Natural killer cell (primary cell): ENCODE measurements at places on chromosomes 13 and 19.

DNA sequence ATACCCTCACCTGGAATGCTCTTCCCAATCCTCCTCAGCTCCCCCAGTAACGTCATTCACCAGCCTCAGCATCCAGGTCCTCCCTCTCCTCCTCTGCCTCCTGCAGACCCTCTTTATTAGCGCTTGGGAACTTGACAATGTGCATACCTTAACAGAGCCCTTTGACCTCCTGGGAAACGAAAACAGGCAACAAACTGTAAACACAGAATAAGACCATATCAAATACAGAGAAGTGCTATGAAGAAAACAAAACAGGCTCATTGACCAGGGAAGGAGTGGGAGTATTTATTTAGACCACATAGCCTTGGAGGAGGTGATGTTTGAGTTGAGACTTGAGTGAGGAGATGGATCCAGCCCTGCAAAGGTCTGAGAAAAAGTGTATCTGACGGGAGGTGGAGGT, 107.9 kb upstream of the SLC7A1 start:
- no peak for DNase-seq

- DNase-seq: no peak
These were observed 28.6 kb downstream of the PIN1 start for GRCh38 chr19:9863759-9864158.

DNA sequence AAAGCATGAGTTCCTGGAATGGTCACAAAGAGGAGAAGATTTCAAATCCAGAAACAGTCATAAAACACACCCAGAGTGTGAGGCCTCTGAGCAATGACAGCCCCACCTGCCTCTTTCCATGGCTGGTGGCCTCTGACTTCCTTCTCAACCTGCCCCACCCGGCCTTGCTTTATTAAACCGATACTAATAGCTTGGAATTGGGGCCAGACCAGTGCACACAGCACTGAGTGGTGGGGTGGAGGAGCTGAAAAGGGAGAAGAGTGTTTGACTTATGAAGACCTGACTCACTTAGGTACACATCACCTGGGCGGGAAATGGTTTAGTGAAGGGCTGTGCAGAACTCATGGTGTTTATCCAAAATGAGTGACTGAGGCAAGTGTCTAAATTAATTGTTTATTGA, 20.7 kb upstream of the CEACAM6 start:
- DNase-seq: no peak

DNA sequence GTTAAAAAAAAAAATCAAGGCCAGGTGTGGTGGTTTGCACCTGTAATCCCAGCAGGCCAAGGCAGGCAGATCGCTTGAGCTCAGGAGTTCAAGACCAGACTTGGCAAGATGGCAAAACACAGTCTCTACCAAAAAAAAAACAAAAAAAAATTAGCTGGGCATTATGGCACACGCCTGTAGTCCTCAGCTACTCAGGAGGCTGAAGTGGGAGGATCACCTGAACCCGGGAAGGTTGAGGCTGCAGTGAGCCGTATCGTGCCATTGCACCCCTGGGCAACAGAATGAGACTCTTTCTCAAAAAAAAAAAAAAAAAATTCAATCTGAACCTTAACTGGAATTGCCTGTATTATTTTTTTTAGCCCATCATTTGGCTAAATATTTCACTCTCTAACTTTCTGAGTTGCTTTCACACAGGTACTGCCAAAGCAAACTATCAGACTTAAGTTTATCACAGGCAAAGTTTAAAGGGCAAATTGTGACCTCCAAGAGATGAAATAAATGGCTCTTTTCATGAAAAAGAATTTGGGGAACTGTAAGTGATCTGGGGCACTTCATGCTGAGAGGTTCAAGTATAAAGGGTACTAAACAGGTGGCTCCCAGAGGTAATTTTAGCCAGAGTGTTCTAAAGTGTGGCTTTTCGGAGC, 14.7 kb upstream of the SLC25A30 start:
- DNase-seq: no peak

GRCh38 chr19:30692879-30693503, 320.8 kb downstream of the ZNF536 start:
- no peak for DNase-seq

- no peak for DNase-seq
These were observed 922 bp downstream of the EBPL start for GRCh38 chr13:49690133-49690994.

- peak; percentile 75 for DNase-seq
These were observed 1.2 kb downstream of the AKT1S1 start for GRCh38 chr19:49875857-49876421.

- DNase-seq: no peak
These were observed 123.7 kb downstream of the UFM1 start for GRCh38 chr13:38473305-38473704.

DNA sequence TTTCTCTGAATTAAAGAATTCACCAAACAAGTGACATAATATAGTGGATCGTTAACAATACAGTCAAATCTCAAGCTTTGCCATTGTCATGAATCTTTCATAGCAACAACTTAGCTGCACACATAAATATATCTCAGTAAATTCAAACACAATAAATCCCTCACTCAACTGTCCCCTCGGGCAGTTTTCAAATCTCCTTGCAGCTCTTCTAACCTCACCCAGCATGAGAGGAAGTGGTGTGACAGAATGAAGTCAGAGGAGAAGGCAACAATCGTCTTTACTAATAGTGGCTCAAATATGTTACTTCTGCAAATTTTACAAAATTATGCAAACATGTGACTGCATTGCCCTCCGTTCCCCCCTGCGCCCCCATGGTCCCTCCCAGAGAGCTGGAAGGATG, 148.2 kb downstream of the RAP2A start:
- DNase-seq: no peak

- DNase-seq: no peak
These were observed 95.0 kb downstream of the CYSLTR2 start for GRCh38 chr13:48748681-48749080.

DNA sequence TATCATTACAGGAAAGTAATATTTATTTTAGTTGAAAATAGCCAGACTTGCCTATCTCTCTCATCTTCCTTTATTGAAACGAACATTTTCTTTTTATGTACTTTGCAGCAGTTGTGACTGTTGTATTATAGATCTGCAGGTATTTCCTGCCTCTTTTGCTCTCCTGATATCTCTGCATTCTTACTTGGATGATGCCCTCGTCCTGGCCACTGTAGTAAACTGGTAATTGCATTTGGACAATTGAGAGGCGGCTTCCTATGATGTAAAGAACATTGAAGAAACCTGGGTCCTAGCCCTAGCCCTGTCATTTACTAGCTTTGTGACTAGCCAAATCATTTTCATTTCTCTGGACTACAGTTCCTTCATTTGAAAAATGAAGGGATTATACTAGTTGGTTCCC, 6.4 kb downstream of the ARHGAP35 start:
- no peak for DNase-seq

DNA sequence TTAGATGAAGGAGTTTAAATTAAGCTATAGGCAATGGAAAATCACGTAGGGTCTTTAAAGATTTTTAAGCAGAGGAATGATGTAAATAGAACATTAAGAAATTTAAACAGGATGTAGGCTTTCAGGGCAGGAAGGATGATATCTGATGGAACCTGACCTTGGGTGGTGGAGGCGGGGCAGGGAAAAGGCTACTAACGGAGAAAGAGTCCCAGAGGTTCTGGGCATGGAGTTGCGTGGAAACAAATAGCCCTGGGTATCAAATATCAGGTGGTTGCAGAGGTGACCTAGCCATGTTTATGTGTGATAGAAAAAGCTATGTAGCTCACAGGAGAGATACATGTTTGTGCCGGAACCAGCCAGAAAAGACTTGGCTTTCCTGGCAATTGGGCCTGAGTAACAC, 7.8 kb upstream of the CDK8 start:
- no peak for DNase-seq

- DNase-seq: peak; percentile 54
These were observed at the start of gene TMEM238 for GRCh38 chr19:55384131-55384919. TMEM238 (minus strand) TSS chr19:55384292; CDS start chr19:55384259, 33 bp downstream.

DNA sequence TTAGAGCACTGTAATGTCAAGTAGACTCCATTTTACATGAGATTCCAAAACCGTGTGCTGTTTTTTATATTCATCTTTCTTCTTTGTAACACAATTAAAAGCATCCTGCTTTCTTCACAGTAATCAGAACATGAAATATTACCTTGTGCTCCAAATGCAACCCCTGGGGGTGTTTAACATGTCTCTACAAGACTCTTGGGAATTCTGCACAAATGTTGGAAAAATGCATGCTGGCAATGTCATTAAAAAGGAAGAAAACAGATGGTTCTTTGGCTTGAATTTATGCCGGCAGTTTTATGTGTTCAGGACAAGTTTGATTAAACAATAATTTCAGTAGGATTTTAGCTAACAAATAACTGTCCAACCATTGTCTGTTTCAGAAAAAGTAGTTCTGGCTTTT, 159.1 kb downstream of the LIG4 start:
- no peak for DNase-seq

DNA sequence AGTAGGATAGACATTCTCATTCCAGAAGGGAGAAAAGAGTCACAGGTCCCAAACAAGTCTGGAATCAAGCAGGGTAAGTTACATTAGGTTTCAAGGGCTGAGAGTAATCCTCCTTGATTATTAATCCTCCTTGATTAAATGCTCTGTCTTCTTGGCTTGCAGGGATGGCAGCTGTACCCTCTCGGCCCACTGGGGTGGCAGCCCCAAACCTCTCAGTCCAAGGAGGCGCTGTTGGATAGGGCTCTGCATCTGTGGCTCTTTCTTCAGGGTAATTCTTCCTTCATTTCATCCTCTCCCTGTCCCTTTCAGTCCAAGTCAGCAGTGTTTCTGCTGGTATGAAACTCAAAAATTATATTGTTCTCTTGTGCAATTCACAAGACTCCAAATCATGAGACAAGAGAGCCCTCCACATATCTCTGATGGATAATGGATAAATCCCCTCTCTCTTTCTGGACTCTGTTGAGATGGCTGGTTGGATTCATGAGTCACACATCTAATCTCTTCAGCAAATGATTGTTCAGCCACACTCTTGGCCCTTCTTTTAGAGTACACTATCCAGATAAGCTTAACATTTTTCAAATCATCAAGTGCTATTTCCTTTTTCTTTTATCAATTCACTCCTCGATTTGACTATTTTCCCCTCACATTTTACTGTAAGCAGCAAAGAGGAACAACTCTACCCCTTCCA, 323.7 kb upstream of the HTR2A start:
- DNase-seq: no peak

DNA sequence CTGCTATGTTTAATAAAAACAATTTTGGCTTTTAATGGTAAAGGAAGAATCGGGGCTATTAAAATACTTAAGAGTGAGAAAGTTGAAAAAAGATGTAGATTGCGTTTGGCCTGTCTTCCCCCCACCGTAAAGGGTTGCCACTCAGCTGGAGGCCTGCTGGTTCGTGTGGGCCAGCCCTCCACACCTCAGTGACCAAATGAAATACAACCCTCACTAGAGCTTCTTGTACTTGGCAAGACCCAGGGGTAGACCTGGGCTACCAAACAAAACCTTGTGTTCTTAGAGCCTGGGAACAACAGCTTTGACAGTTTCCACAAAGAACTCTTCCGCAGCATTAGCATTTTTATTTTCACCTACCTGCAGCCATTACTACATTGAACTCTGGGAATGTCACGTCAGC, 152.8 kb upstream of the PABPC3 start:
- DNase-seq: no peak

DNA sequence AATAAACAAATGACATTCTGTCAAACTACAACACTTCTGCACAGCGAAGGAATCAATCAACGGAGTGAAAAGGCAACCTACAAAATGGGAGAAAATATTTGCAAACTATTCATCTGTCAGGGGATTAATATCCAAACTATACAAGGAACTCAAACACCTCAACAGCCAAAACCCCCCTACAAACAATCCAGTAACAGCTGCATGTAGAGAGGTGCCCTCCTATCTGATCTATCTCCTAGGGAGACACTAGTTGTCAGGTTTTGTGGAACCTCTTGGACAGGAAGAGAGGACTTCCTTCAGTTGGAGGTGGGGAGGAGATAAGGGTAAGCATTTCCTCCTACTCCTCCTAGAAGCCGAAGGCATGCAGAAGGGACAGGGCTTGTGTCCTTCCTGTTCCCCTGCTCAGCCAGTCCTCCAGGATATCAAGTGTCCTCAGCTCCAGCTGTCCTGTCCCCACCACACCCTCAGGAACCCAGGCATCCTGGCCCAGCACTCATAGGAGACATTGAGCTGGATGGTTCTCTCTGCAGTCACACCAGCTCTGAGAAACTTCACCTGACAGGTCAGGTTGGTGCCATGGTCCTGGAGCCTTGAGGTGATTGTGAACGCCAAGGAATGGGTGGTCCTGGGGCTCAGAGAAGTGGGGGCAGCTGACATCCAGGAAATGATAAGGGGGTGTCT, 9.8 kb upstream of the SIGLEC8 start:
- DNase-seq: no peak

DNA sequence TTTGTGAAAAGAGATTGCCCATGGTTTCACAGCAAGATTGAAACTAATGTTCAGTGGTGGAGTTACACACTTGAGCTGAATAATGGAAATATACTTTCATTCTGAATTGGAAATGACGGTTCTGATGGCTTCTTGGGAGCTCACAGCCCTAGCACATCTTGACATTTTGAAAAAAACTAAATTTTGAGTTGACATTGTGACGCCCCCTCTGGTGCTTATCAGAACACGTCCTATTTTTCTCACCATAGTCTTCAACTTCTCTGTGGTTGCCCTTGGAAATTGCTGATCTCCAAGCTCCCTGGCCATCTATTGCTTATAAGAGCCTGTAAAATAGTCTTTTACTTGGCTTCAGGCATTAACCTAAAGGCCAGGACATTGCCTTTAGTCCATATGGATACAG, 202.1 kb downstream of the OXGR1 start:
- no peak for DNase-seq

DNA sequence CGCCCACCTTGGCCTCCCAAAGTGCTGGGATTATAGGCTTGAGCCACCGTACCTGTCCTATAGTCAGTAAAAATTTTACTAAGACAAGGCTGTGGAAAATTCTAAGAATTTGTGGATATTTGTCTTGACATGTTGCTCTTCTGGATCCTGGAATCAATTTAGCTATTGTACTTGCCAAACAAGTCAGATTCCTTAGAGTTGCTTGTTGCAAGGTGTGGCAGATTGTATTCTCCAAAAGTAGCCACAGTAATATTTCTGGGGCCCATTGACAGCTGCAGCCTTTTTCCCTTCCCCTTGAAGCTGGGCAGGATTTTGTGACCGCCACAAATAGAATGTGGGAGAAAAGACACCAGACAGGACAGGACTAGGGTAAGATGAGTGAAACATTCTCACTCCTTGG, 98.8 kb upstream of the TMTC4 start:
- no peak for DNase-seq

- no peak for DNase-seq
These were observed 59.7 kb downstream of the SPATA13 start for GRCh38 chr13:24220086-24220703.

- no peak for DNase-seq
These were observed 236.2 kb upstream of the HTR2A start for GRCh38 chr13:47133011-47133445.

GRCh38 chr13:102693776-102694175, 1.1 kb downstream of the METTL21C start:
- no peak for DNase-seq

DNA sequence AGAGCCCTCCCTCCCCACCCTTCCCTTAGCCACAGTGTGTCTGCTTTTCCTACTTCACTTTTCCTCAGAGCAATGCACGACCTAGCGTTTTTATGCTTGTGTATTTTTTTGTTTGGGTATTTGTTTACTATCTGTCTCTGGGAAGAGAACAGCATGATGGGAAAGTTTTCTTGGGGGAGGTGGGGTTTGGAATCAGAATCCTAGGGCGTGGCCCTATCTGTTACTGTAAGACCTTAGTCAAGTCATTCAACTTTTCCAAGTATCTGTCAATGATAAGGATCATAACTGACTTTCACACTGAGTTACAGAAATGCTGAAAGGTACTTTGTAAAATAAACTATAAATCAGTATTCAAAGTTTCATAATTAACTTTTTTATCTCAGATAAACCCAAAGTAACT, 146.3 kb upstream of the WASF3 start:
- DNase-seq: no peak

- no peak for DNase-seq
These were observed 16.3 kb downstream of the METTL21C start for GRCh38 chr13:102678339-102679107.
